ENCODE measurements at places on chromosomes 5 and 9.
A peak's percentile ranks its signal among the peaks of the same experiment; 100 is the strongest.

GRCh38 chr5:68227532-68228160 lies 12.1 kb downstream of the PIK3R1 start:
- no peak for DNase-seq

DNA sequence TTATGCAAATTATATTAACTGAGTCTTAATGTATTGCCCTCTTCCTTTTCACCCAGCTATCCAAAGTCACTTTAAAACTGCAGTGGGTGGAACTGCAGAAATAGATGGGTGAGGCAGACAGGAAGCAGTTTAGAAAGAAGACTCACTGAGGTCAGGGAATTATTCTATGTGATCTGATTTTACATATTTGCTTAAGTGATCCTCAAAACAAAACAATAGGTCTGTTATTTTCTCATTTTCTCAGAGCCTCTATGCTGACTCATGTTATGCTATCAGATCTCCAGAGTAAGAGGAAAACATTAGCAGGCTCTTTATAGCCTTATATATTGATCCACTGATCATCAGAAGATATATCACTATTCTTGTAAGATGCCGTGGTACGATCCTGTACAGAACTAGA lies 63.5 kb downstream of the MRPS27 start:
- DNase-seq: no peak

GRCh38 chr5:108728566-108729241 lies 19.0 kb upstream of the FER start:
- DNase-seq: no peak

DNA sequence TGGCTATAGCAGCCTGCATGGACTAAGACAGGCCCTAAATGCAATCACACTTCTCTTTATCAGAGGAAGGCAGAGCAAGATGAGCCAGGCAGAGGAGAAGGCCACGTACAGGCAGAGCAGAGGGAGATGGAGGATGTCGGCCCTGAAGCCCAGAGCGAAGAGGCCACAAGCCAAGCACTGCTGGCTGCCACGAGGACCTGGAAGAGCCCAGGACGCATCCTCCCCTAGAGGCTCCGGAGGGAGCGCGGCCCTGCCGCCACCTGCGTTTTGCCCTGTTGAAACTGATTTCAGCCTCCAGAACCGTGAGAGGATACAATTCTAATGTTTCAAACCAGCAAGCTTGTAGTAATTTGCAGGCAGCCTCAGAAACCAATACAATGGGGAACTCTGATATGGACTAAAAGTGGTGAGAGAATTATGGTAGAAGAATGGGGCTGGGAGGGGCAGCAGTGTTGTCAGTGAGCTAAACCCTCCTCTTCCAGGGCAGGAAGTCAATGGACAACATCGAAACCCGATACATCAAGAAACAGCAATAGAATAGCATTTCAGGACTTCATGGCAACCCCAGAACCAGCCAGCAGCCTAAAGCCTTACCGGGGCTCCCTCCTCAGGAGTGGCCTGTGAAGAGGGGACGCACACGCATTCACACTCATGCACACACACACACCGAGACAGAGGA lies 32.6 kb downstream of the ADAMTS2 start:
- peak; percentile 14 for DNase-seq

- DNase-seq: no peak
Observed at GRCh38 chr5:1998348-1998669, 115.6 kb upstream of the IRX4 start.

- no peak for DNase-seq
Observed at GRCh38 chr9:28956116-28956880, 1383.0 kb upstream of the C9orf72 start.

- DNase-seq: no peak
Observed at GRCh38 chr5:18379189-18379588, 744.9 kb downstream of the TAF11L14 start.

DNA sequence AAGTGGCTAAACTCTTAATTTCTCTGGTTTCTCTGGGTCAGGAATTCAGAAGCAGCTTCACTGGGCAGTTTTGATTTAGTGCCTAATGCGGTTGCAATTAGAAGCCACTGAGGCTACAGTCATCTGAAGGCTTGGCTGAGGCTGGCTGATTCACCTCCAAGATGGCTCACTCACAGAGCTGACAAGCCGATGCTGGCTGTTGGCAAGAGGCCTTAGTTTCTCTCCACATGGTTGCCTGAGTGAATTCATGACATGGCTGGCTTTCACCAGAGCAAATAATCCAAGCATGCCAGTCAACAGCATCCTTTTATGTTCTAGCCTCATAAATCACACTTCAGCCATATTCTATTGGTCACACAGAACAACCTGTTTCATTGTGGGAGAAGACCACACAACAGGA lies 2.8 kb upstream of the CDK7 start:
- DNase-seq: no peak

DNA sequence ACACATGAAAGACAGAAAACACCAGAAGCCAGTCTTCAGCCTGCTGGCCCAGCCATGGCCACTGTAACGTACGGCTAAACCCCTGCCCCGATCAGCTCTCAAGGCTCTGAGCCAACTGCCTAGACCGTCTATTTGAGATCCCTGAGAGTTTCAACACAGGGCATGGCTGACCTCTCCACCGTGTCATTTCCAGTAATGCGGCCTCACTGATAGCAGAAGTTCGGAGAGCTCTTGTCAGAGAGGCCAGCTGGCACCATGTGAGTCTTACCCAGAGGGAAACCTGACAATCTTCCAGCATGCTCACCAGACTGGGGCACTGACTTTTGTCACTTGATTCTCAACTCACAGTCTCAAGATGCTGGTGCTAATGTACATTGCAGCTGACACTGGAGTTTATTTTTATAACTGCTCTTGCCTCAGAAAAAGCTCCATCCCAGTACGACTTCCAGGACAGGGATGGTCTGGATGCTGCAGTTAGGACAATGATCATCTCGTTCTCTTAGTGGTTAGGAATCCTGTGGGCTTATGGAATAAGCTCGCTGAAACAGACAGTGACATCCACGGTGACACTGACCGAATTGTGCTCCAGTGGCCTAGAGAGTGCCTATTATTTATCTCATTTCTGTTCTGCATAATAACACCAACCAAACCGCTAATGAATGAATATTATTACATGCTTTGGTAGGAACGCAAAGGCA lies 372.7 kb downstream of the ICE1 start:
- DNase-seq: no peak

- no peak for DNase-seq
Observed at GRCh38 chr9:91253488-91253887, 108.2 kb downstream of the AUH start.

GRCh38 chr5:107127878-107128277 lies 542.9 kb downstream of the EFNA5 start:
- no peak for DNase-seq

DNA sequence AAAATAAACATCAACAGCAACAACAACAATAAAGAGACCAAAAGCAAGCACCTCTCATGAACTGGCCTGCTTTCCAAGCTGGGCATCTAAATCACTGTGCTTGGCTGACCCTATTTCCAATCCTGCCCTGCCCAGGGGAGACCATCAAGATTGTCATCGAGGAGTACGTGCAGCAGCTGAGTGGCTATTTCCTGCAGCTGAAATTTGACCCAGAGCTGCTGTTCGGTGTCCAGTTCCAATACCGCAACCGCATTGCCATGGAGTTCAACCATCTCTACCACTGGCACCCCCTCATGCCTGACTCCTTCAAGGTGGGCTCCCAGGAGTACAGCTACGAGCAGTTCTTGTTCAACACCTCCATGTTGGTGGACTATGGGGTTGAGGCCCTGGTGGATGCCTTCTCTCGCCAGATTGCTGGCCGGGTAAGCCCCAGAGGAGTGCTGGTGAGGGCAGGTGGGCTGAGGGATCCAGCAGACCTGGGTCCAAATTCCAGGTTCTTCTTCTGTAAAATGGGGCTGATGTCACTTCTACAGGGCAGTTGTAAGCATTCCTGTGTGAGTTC lies 15.6 kb downstream of the PTGS1 start:
- DNase-seq: no peak

DNA sequence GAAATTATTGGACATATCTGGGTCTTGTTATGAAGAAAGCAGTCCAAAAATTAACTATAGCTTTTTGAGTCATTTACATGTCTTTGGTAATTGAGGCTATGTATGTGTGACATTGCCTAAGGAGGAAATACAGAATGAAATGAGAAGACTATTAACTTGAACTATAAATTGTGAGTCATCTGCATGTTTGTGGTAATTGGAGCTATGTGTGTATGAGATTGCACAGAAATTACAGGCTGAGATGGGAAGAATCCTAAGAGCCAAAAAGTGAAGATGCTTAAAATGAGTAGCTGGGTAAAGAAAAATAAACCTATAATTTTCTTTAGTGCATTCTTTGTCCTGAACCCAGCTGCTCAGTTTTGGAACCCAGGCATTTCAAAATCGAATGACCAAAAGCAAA lies 747.6 kb upstream of the EDIL3 start:
- DNase-seq: no peak

- no peak for DNase-seq
Observed at GRCh38 chr9:123943671-123944070, 13.7 kb upstream of the DENND1A start.

DNA sequence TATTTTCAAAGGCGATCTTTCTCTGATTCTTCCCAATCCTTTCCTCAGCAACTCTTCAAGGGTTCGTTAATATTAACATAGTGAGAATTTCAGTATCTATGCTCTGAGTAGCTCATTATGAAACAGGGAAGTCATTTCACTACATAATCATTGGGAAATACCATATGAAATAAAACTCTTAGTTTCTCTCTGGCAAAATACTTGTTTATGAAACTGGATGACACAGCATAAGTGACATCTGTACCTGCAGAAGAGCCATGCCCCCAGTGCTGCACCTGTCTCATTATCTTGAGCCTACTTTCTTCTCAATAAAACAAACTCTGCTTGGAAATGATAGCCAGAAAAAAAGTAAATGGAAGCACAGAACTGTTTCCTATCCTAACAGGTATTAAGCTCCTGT lies 33.8 kb upstream of the OTULIN start:
- DNase-seq: no peak

- no peak for DNase-seq
Observed at GRCh38 chr9:131971482-131972074, 108.1 kb downstream of the MED27 start.

DNA sequence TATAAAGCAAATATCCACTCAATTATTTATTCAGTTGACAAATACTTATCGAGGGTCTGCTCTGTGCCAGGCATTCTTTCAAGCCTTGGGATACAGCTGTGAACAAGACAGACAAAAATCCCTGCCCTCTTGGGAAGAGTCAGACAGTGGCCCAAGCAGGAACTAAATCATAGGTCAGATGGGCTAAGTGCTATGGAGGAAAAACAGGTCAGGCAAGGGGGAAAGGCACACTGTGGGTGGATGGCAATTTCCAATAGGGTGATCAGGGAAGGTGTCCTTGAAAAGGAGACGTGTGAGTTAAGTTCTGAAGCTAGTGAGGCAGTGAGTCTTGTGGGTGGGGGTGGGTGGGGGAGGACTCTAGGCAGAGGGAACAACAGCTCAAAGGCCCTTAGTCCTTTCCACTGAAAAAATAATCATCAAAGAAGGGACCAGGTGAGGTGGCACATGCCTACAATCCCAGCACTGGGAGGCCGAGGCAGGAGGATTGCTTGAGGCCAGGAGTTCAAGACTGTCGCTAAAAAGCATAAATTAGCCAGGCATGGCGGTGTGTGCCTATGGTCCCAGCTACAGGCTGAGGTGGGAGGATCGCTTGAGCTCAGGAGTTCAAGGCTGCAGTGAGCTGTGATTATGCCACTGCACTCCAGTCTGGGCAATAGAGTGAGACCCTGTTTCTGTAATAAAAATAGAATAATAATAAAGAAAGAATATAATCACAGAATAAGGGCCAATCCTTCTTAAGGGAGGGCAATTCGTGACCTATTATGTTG lies 95.2 kb upstream of the CPEB4 start:
- DNase-seq: no peak

DNA sequence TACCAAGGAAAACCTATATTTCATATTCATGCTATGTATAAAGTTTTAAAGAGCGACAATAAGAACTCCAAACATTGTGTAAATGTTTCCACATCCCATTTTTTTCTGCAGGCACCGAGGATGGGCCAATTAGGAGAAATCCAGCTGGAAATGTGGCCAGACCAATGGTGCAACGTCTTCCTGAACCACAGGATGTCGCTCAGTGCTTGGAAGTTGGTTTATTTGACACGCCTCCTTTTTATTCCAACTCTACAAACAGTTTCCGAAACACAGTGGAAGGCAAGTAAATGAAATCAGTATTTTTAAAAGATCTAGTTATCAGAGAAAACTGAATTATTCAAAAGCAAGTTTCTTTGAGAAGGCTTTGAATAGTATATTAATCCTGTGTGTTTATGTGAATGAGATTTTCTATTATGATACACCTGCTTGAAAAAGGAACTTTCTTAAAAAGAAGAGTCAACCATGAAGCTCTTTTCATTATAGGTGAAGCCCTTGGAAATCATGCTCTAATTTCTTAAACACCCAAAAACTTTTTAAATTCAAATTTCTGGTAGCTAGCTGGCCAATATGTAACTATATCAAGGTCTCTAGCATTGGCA lies 9.1 kb downstream of the TYRP1 start:
- peak; percentile 66 for DNase-seq

- no peak for DNase-seq
Observed at GRCh38 chr9:5790923-5791322, 42.0 kb downstream of the ERMP1 start.

- no peak for DNase-seq
Observed at GRCh38 chr5:112800891-112801290, 60.2 kb upstream of the SRP19 start.

- no peak for DNase-seq
Observed at GRCh38 chr5:101600614-101601013, 695.5 kb downstream of the SLCO4C1 start.

DNA sequence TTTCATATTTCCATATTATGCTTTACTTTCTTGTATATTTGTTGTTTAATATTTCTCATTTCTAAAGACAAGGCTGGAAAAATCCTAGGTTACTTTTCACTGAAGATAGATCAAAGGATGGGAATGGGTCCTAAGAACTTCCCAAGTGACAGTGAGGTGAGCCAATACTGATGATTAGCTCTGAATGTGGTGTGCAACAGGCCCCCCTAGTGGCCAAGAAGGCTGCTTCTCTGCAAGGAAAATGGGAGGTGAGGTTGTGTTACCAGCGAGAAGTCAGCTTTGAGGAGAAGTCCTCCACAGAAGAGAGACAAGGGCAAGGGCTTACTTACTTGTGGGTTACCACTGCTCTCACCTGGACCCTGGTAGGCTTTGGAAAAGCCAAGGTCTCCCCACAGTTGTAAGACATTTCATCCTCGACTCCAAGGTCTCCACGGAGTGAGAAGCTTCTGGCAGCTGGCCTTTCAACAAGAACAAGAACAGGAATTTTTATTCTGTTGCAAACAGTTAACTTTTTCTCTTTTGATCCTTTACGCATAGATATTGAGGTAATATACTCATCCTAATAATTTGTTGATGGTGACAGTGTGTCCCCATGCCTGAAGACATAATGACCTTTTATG lies 69.9 kb downstream of the MAMDC2 start:
- peak; percentile 50 for DNase-seq

GRCh38 chr5:51650824-51651223 lies 267.6 kb downstream of the ISL1 start:
- no peak for DNase-seq

GRCh38 chr5:146626936-146627335 lies 110.9 kb upstream of the GPR151 start:
- no peak for DNase-seq

DNA sequence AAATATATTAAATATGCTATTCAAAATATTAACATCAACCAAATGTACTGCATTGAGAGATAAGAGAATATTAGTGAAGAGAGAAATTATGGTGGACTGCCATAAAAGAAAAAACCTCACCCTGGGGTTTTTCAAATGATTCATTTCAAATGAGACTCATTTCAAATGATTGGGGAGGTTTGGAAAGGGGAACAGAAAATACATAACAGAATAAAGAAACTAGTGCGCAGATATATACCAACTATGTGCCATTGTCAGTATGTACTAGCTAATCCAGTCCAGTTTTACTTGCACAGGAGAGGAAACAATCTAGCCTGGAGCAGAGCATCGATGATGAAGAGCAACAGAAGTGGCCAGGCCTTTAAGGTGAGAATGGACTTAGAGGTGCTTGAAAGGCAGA lies 651.6 kb upstream of the RORB start:
- DNase-seq: no peak

All from right hindlimb (tissue), 1 donor.